Ovary (tissue), 10 donors: ENCODE measurements at places on chromosomes 13 and 19.

- no peak for DNase-seq
These were observed 30.9 kb downstream of the DOT1L start for GRCh38 chr19:2194513-2195078.

DNA sequence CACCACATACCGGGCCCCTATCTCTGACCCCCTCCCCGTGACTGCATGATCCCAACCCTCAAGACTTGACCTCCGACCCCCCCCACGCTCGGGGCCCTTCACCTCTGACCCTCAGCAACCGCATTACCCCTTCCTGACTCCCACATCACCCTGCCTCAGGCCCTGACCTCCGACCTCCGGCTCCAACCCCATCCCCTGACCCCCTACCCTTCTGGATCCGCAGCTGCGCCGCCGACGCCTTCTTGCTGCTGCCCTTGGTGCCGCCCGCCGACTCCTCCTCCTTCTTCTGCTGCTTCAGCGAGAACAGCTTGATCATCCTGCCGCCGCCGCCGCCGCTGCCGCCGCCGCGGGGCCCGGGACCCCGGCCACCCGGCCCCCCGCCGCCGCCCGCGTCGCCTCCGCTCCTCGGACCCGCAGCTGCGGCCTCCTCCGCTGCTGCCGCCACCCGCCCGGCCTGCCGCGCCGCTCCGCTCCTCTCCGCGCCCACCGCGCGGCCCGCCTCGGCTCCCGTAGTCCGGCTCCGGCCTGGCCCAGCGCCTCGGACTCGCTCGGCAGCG is at the start of gene UBE2M:
TSS of gene UBE2M (minus strand) at position 546 of the 557 bp plus-strand sequence. CDS start at position 316, 230 bp downstream.
- peak; percentile 81 for DNase-seq

- DNase-seq: no peak
These were observed 253.6 kb upstream of the DACH1 start for GRCh38 chr13:72120632-72121031.

DNA sequence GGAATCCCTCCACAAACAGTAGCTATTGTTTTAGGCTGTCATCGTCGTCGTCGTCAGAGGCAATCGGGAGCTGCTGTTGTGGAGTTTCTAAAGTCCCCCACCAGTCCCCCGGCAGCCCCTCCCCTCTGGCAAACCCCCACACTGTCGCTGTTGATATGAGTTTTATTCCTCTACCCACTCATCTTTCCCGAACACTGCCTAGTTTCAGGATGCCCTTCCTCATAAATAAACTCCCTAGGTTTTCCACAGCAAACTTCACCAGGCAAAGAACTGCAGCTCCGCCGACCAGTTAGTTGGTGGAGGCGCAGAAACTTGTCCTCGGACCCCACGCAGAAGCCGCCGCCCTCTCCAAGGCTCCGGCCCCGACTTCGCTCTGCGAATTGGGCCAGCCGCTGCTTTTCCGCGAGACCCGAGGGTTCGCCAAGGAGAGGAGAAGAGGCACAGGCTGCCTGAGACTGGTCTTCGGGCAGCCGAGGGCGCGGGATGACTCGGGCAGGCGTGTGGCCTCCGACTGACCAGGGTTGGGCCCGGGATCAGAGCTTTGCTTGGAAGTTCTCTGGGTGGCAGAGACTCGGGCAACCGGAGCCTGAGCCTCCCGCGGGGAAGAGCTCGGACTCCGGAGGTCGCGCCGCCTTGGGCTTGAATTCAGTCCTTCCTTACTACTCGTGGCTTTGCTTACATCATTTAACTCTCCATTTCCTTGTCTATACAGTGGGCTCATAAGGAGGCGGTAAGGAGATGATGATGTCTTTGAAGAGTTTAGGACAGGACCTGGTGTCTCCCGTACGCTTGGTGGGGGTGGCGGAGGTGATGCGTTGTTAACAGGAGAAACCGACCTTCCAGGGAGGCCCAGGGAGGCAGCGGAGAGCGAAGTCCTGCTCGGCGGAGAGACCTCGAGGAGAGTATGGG is 7.9 kb downstream of the PDX1 start:
- DNase-seq: no peak

- peak; percentile 61 for DNase-seq
These were observed 515 bp downstream of the UFM1 start for GRCh38 chr13:38350114-38350617.

DNA sequence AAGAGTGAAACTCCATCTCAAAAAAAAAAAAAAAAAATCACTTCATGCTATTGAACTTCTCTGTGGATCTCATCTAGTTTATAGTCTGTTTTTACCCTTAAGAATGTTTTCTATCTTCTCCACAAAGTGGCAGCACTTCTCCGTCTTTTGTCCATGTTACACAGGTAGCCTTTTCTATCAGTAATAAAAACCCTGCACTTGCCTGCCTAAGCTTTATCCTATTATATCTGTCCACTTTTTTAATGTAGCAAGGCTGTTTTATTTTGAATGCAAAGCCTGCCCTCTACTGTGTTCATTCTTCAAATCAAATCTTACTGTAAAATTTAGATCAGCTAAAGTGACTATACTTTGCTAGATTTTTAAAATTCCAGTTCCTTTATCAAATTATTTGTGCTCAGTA is 124.0 kb downstream of the STOML3 start:
- no peak for DNase-seq

GRCh38 chr19:14473978-14474578 is 1.1 kb downstream of the PTGER1 start:
- no peak for DNase-seq

DNA sequence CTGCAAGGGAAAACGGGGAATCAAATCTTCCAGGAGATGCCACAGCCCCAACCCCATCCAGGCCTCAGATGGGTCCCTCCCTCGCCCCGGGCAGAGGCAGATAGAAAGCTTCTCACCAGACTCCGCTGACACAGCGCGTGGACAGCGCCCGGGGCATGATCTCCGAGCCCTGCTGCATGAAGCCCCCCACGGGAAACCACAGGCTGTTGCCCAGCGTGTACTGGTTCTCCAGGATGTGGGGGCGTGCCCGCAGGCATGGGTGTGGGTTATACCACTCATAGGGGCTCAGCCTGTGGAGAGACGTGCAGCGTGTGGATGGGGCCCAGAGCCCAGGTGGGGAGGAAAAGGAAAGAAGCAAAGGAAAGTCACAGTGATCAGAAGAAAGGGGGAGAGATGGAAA is 27.2 kb upstream of the ATP1A3 start:
- no peak for DNase-seq

DNA sequence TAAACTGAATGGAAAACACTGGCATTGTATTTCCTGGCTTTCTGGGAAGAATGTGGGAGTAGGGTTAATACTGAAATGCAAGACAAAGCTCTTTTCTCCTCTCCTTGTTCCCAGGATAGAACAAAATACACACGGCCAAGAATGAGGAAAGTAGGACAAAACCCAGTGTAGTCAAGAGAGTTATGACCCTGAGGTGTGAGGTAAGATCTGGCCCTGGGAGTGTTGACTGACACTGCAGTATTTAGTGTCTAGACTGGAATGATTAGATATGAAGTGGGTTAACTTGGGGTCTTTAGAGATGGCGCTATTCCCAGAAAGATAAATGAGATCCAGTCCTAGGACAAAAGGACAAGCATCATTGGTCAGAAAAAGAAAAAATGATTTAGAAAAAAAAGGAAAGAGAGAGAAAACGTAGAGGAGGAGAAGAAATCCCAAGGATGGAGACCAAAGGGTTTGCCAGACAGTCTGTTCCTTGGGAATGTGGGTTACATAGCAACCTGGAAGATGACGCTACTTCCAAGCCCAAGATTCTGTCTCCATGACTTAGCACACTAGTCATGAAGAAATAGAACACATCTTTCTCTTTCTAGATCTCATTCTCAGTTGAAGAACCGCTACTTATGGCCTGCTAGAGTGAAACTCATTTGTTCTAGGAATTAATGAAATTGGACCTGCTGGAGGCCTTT is 543.6 kb upstream of the GPC6 start:
- no peak for DNase-seq

DNA sequence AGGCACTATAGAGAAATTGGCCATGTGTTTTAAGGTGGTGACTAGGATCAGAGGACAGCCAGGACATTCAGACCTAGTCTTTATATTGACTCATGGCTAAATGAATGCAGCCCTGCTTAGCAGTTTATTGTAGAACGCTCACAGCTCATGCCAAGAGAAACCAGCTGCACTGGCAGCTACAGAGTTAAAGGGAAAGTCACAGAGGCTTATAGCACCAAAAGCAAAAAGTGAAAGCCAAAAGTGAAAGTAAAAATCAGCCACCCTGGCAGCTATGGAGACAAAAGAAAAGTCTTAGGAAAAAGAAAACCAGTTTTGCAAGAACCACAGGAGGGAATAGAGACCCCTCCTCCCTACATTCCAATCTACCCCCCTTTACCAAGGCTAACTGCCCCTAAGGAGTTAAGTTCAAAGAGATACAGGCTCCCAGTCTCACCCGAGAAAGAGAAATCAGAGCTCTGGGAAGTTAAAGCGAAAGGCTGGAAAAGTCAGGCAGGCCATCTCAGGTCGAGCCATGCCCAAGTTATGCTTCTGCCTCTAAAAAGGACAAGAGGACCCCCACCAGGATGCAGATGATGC is 99.0 kb downstream of the ZNF429 start:
- no peak for DNase-seq

- no peak for DNase-seq
These were observed 174.6 kb downstream of the ITGBL1 start for GRCh38 chr13:101626925-101627555.

DNA sequence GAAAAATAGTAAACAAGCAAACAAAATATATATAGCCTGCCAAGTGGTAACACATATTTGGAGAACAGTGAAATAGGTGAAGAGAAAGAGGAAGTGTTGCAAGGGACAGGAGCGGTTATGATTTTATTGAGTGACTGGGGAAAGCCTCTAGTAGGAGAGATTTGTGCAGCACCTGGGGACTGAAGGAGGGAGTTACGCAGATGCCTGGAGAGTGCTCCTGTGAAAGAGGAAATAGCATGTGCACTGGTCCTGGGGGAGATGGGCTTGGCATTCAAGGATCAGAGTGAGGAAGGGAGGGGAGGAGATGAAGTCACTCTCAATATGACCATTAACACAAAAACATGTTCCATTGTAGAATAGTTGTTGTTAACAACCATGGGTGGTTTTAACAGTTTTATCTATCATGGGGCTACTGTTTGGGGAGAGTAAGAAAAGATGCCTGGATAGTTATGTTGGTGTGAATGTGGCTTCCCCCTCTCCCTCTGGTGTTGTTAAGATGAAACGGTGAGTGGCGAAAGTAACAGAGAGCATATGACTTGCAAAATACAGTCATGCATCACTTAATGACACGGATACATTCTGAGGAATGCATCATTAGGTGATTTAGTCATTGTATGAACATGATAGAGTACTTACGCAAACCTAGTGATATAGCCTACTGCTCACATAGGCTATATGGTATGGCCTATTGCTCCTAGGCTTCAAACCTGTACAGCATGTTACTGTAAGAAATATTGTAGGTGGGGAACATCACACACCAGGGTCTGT is 251.7 kb upstream of the ARGLU1 start:
- no peak for DNase-seq

DNA sequence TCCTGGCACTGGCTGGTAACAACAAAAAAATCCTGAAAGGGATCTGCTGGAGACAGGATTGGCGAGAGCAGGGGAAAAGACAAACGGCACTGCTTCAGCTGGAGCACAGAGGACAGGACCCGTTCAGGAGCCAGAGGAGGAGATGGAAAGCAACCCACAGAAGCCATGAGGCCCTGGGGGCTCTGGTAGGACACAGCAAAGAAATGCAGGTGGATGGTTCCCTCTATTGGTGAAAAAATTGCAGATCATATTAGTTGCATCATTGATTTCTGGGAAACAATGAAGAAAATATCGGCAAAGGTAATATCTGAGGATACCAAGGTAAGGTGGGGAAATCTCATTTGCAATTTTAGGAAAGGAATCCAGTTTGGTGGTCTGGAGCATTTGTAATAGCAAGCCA is 25.7 kb upstream of the TPP2 start:
- no peak for DNase-seq

GRCh38 chr13:113458253-113459065 is 5.2 kb upstream of the ADPRHL1 start:
- DNase-seq: no peak

GRCh38 chr13:32407854-32408253 is 20.1 kb downstream of the N4BP2L1 start:
- DNase-seq: no peak

DNA sequence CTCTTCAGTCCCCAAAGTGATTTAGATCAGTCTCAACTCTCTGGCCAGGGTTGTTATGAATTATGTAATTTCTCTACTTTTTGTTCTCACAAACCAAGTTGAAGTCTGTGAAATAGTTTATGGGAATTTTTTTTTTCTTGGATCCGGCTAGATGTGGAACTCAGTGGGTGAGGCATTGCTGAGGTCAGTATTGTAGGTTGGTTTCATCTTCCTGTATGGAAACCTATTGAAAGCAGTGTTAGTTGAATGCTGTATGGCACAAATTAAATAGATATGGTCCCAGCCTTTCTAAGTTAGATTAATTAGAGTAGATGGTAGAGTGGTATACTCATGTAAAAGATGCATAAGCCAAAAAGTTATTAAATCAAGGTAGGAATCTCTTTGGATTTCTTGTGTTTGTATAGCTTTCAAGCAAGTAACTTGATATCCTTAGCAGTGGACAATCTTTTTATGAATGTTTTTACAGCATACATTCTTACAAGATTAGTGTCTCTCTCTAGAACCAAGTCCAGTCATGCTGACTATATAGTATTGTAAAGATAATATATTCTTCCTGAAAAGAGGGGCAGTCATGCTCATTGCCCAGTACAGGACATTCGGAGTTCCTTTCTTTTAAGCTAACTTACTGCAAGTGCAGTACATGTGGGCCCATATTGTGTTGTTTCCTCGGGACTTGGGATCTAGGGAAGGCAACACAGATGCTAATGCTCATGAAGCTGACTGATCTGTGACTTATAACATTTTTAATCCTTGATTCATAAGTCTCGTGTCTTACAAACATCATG is 2541.1 kb downstream of the PCDH9 start:
- no peak for DNase-seq

GRCh38 chr19:1252821-1253513 is 4.6 kb downstream of the MIDN start:
- peak; percentile 91 for DNase-seq

DNA sequence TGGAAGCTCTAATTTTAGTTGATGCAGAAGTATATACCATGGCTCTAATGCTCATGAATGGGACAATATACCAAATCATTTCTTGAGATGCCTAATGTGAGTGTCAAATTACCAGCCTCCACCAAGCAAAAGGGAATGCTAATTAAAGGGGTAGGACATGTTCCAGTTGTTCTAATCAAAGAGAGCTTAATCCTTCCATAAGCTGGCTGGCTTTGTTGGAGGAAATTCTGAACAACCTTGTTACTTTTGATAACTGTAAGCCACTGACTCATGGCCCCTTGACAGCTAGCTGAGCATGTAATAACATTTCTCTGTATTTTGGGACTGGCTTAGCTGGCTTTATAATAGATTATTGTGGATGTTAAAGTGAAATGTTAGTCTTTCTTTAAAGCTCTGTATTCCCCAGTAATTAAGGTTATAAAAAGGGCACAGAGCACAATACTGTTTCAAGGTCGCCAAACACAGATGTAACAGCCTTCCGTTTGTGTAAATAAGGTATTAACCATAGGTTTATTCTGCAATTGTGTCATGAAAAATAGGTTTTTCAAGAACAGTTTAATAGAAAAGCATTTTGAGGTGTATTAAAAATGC is 1194.0 kb downstream of the PCDH9 start:
- DNase-seq: no peak

- no peak for DNase-seq
These were observed 13.9 kb downstream of the NLRP12 start for GRCh38 chr19:53810187-53810546.

GRCh38 chr19:53844849-53845246 is 20.7 kb upstream of the NLRP12 start:
- DNase-seq: no peak

GRCh38 chr19:46573679-46574498 is 27.2 kb upstream of the CALM3 start:
- no peak for DNase-seq

- no peak for DNase-seq
These were observed 17.1 kb downstream of the ELAVL1 start for GRCh38 chr19:7988307-7988706.

GRCh38 chr19:10346509-10346908 is 7.1 kb upstream of the ICAM3 start:
- no peak for DNase-seq
